Activated CD8-positive, alpha-beta T cell treated with anti-CD3 and anti-CD28 coated beads for 36 hours (primary cell): ENCODE measurements at places on chromosomes 13 and 19. TPM values are rescaled to one million over a fixed set of nuclear protein-coding genes. Genes with fewer than 3 reads are reported as not detected.

The MAB21L1 gene
- total RNA-seq = not detected

The ERICH4 gene
- not detected for total RNA-seq

The TEX26 gene
- not detected for total RNA-seq

The PRKD2 gene
- total RNA-seq = 81.1 TPM

The TNFRSF19 gene
- not detected for total RNA-seq

The HSPB6 gene
- 0.95 TPM for total RNA-seq

The LGALS7 gene
- not detected for total RNA-seq

The LSM7 gene
- 162 TPM for total RNA-seq

The FARP1 gene
- 0.43 TPM for total RNA-seq

The USHBP1 gene
- 0.29 TPM for total RNA-seq

The SULT2A1 gene
- not detected for total RNA-seq

The B3GNT8 gene
- total RNA-seq = 1.1 TPM

GRCh38 chr13:95298971-95299621, 2.2 kb downstream of the ABCC4 start:
- peak overlapping the region; percentile 80 for H3K4me3 ChIP-seq
- peaks cover 35% of the 10 kb centered on the region for H3K4me1 ChIP-seq
- peak overlapping the region; percentile 64 for H3K27ac ChIP-seq
- no peaks in the 10 kb centered on the region for H3K27me3 ChIP-seq
- peak; percentile 27 for DNase-seq

- peaks cover 11% of the 10 kb centered on the region for H3K4me1 ChIP-seq
- no peak overlapping the region for H3K4me3 ChIP-seq
- H3K27ac ChIP-seq = no peak overlapping the region
- no peaks in the 10 kb centered on the region for H3K27me3 ChIP-seq
- no peak for DNase-seq
Observed at GRCh38 chr19:39553082-39553652, 13.2 kb upstream of the EID2 start.

GRCh38 chr13:71577127-71577526, 289.9 kb downstream of the DACH1 start:
- no peaks in the 10 kb centered on the region for H3K36me3 ChIP-seq
- no peak for DNase-seq
- H3K27ac ChIP-seq = no peak overlapping the region
- H3K4me1 ChIP-seq = no peaks in the 10 kb centered on the region

DNA sequence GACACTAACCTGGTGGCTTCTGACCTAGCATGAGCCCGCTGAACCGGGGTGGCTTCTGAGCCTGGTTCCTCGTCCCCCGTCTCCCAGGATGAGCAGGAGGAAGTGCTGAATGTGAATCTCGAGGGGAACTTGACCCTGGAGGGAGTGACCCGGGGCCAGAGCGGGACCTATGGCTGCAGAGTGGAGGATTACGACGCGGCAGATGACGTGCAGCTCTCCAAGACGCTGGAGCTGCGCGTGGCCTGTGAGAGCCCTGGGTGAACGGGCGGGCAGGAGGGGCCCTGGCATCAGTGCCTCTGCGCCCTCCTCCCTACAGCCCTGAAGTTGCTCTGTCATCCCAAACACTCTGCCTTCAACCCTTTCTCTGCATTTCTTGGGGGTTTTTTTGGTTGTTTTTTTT, 5.6 kb downstream of the BCAM start:
- no peaks in the 10 kb centered on the region for H3K4me1 ChIP-seq
- H3K27ac ChIP-seq = no peak overlapping the region
- DNase-seq = no peak

DNA sequence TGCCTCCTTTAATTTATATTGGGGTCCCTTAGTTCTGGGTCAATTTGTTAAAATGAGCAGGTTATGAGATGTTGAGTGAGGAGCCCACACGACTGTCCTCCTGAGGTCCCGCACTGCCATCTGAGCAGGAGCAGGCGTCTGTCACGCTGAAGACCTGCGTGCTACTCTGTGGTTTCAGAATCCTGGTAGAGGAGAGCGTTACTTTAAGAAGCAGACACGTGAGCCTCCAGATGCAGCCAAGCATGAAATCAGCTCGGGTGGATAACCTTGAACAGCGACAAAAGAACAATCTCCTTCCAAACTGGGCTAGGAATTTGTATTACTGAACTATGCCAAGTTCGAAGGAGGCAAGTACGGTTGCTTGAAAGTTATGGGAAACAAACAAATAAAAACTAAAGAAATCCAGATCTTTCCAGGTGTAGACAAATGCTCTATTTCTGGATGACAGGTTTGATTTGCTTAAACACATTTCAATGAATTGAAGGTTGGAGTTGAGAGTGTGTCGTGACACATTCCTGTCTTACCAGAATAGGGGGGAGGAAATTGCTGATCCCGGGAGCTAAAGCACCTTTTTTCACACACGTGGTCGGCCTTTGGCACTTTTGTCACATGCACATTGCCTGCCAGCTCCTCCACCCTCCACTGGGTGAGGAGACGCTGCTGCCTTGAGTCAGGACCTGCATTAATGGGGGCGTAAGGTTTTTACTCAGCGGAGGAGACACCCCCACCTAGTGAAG, 945.5 kb upstream of the SLC10A2 start:
- no peaks in the 10 kb centered on the region for H3K27me3 ChIP-seq
- no peak for DNase-seq
- H3K4me1 ChIP-seq = no peaks in the 10 kb centered on the region

- H3K27ac ChIP-seq = peak overlapping the region; percentile 11
- H3K4me3 ChIP-seq = no peak overlapping the region
- H3K4me1 ChIP-seq = peaks cover 64% of the 10 kb centered on the region
- no peak for DNase-seq
- H3K36me3 ChIP-seq = peaks cover 23% of the 10 kb centered on the region
- H3K27me3 ChIP-seq = peaks cover 5% of the 10 kb centered on the region
Observed at GRCh38 chr19:38664503-38665211, 17.2 kb downstream of the ACTN4 start.

- H3K4me1 ChIP-seq = no peaks in the 10 kb centered on the region
- H3K36me3 ChIP-seq = peaks cover 64% of the 10 kb centered on the region
- DNase-seq = no peak
- H3K4me3 ChIP-seq = no peak overlapping the region
- H3K27ac ChIP-seq = no peak overlapping the region
Observed at GRCh38 chr19:52217576-52217975, 27.7 kb downstream of the PPP2R1A start.

- no peaks in the 10 kb centered on the region for H3K27me3 ChIP-seq
- DNase-seq = no peak
- no peaks in the 10 kb centered on the region for H3K36me3 ChIP-seq
- no peaks in the 10 kb centered on the region for H3K4me1 ChIP-seq
- H3K27ac ChIP-seq = no peak overlapping the region
Observed at GRCh38 chr13:93425411-93425810, 198.8 kb downstream of the GPC6 start.

- H3K27me3 ChIP-seq = no peaks in the 10 kb centered on the region
- peak overlapping the region; percentile 24 for H3K4me3 ChIP-seq
- H3K36me3 ChIP-seq = peaks cover 11% of the 10 kb centered on the region
- DNase-seq = peak; percentile 89
- H3K4me1 ChIP-seq = peaks cover 41% of the 10 kb centered on the region
- H3K27ac ChIP-seq = peak overlapping the region; percentile 95
Observed at GRCh38 chr19:49468746-49469447, 5.1 kb upstream of the FLT3LG start.

DNA sequence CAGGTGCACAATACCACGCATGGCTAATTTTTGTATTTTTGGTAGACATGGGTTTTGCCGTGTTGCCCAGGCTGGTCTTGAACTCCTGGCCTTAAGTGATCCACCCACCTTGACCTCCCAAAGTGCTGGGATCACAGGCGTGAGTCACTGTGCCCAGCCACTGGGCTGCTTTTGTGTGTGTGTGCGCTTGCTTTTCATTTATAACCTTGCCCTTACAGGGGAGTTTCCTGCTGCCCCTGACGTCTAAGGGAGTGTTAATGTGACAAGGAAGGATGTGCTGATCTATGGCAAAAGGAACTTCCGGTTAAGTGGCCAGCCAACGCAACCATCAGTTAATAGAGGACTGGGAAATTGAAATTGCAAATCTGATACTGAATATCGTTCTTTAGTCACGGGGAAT, 57.7 kb downstream of the ING1 start:
- DNase-seq = peak; percentile 26
- no peaks in the 10 kb centered on the region for H3K36me3 ChIP-seq
- H3K4me3 ChIP-seq = no peak overlapping the region
- peaks cover 2% of the 10 kb centered on the region for H3K4me1 ChIP-seq
- no peak overlapping the region for H3K27ac ChIP-seq

DNA sequence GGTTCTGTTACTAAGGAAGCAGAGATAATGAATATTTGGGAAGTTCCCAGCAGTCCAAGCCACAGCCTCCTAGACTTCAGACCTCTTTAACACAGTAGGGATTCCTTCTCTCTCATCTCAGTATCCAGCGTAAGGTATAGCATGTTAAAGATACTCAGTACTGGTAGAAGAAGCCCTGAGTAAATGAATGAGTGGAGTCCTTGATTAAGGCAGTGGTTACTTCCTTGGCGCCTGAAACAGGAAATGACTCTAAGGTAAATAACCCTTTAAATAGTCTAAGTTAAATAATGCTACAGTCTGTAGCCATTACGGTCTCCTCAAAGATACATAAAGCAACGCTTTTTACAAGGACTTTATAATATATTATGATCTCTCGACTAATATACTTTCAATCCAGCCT, 650.8 kb upstream of the MIR17HG start:
- no peaks in the 10 kb centered on the region for H3K36me3 ChIP-seq
- no peak for DNase-seq
- H3K27me3 ChIP-seq = no peaks in the 10 kb centered on the region
- no peak overlapping the region for H3K4me3 ChIP-seq
- H3K27ac ChIP-seq = no peak overlapping the region
- H3K4me1 ChIP-seq = no peaks in the 10 kb centered on the region

GRCh38 chr13:67075239-67075638, 154.9 kb downstream of the PCDH9 start:
- H3K36me3 ChIP-seq = no peaks in the 10 kb centered on the region
- H3K4me3 ChIP-seq = no peak overlapping the region
- no peaks in the 10 kb centered on the region for H3K4me1 ChIP-seq
- H3K27me3 ChIP-seq = no peaks in the 10 kb centered on the region

- no peak overlapping the region for H3K27ac ChIP-seq
- no peak overlapping the region for H3K4me3 ChIP-seq
- no peaks in the 10 kb centered on the region for H3K36me3 ChIP-seq
- DNase-seq = no peak
- no peaks in the 10 kb centered on the region for H3K27me3 ChIP-seq
Observed at GRCh38 chr13:25707726-25708125, 336.0 kb downstream of the ATP8A2 start.

GRCh38 chr13:38382946-38383345, 33.3 kb downstream of the UFM1 start:
- peaks cover 7% of the 10 kb centered on the region for H3K27me3 ChIP-seq
- H3K4me3 ChIP-seq = no peak overlapping the region
- no peak for DNase-seq
- H3K36me3 ChIP-seq = no peaks in the 10 kb centered on the region
- no peak overlapping the region for H3K27ac ChIP-seq
- peaks cover 2% of the 10 kb centered on the region for H3K4me1 ChIP-seq

DNA sequence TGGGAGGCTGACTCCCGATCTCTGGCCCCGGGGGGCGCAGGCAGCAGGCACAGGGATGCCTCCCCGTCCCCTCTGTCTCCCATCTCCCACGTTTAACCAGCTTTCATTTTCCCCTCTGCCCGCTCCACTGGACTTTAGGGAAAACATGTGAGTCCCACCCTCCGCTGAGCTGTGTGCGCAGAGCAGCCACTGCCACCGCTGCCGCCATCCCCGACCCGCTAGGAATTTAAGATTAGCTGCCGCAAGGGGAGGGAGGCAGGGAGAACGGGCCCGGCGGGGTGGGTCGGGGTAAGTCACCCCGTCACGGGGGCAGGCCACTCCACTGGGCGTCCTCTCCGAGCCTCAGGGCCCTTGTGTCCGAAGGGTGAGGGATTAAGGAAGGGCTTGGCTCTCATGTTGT, 15.5 kb downstream of the KCNN1 start:
- DNase-seq = no peak
- no peak overlapping the region for H3K27ac ChIP-seq
- no peaks in the 10 kb centered on the region for H3K4me1 ChIP-seq

DNA sequence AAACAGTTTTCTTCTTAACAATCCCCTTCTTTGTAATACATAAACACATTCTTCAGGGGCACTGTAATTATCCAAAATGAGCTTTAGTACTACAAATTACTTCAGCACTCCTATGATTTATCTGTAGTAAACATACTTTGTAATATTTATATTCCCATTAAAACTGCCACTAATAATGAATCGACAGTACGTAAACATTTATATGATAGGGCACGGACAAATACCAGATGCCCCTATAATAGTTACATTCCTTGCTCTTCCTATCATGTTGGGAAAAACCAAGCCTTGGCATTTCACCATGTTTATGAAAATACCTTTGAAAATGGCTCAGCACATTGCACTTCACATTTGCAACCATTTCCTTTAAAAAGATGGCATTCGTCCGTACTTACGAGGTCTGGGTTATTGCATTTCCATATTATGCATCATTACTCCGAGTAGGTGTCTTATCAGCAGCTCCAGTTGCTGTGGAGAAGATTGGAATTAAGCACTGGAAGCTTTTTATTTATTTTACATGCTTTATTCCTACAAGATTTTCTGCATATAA, 1043.4 kb downstream of the DIAPH3 start:
- H3K4me1 ChIP-seq = no peaks in the 10 kb centered on the region
- no peaks in the 10 kb centered on the region for H3K27me3 ChIP-seq
- no peak overlapping the region for H3K27ac ChIP-seq
- no peak overlapping the region for H3K4me3 ChIP-seq

GRCh38 chr13:51839711-51840540, 5.1 kb downstream of the TMEM272 start:
- DNase-seq = no peak
- no peak overlapping the region for H3K27ac ChIP-seq
- H3K27me3 ChIP-seq = peaks cover 4% of the 10 kb centered on the region
- H3K36me3 ChIP-seq = no peaks in the 10 kb centered on the region
- no peak overlapping the region for H3K4me3 ChIP-seq

DNA sequence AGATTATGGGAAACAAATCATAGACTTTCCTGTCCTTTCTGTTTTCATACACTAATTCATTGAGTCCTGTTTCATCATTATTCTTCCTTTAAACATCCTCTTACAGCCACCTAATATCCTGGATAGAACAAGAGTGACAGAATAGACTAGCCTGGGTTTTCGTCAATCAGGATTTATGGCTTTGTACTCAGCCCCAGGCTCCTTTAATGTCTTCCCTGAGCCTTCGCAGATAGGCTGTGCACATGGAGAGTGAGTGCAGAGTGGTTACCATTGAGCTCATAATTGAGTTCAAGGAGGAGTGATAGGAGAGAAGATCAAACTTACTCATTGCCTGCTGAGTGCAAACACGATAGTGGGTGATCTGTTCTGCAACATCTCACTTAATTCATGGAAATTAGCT, 304.9 kb downstream of the TDRD3 start:
- no peak overlapping the region for H3K27ac ChIP-seq
- H3K27me3 ChIP-seq = no peaks in the 10 kb centered on the region
- H3K4me1 ChIP-seq = no peaks in the 10 kb centered on the region
- H3K36me3 ChIP-seq = no peaks in the 10 kb centered on the region
- DNase-seq = no peak

DNA sequence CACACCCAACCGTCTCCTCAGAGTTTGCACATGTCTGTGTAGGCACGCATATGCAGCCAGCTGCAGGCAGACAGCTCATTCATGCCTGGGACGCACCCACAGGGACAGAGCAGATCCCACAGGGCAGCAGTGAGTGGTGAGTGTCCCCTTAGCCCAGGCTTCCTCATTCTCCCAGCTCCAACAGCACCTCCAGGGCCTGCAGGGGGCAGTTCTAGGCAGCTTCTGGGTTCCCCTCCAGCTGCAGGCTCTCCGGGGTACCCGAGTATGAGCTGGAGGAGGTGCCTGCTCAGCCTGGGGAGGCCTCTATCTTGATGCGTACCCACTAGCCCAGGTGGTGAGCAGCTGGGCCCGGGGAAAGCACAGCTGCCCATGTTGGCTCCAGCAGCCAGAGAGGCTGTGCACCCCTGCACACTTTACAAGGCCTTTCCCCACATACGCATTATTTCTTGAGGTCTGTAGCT, 1.3 kb upstream of the SHANK1 start:
- DNase-seq = no peak
- peaks cover 6% of the 10 kb centered on the region for H3K4me1 ChIP-seq
- H3K27me3 ChIP-seq = peaks cover 45% of the 10 kb centered on the region
- no peak overlapping the region for H3K27ac ChIP-seq
- no peak overlapping the region for H3K4me3 ChIP-seq
